ENCODE measurements at places on chromosomes 4 and X.
A peak's percentile ranks its signal among the peaks of the same experiment; 100 is the strongest.

- DNase-seq: no peak
Observed at GRCh38 chr4:166823126-166823525, 411.2 kb downstream of the SPOCK3 start.

DNA sequence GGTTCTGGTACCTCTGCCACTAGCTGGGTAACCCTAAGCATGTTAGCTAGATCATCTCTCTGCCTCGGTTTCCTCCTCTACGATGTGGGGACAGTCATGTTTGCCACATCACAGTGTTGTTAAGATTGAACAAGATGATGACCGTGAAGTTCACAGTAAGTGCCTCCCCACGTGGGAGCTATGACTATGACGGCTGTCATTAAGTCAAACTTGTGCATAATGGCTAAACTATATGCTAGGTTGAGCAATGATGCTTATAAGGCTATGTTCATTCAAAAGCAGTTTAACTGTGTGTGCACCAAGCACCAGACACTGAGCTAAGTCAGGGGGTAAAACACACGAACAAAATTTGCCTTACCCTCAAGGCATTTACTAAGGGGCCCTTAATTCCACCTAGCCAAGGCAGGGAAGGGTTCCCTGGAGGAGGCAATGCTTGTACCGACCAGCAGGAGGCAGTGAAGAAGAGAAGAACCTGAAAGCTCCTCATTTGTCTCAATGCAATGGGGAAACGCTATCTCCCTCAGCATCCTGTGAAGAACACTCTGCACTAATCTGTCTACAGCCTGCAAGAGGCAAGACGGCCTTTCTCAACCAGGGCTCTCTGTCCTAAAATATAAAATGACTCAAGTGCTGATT, 52.9 kb downstream of the MAP7D2 start:
- DNase-seq: no peak

DNA sequence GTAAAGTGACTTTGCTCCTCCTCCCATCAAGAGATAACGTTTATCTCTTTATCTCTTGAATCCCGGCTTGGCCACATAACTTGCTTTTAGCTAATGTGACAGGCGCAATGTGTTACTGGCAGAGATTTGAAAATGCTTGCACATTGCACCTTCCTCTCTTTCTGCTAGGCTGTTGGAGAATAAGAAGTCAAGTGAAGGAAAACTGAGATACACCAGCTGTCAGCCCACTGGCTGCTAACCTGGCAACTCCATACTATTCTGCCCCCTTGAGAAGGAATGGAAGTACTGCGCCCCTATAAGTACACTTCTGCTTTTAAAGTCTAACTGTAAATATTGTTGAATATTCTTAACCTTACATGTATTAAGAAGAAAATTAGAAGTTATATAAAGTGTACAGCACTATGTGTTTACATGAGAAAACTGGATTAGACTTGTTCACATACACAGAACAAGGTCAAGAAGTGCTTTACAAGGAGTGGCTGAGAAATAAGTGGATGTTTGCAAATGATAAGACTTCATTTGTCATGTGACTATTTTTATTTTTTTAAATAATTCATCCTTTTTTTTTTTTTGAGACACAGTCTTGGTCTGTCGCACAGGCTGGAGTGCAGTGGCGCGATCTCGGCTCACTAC, 424.5 kb upstream of the CTSO start:
- peak; percentile 32 for DNase-seq

GRCh38 chr4:125464146-125464545, 149.4 kb downstream of the FAT4 start:
- DNase-seq: no peak

- no peak for DNase-seq
Observed at GRCh38 chrX:121642415-121642814, 595.0 kb downstream of the GLUD2 start.

DNA sequence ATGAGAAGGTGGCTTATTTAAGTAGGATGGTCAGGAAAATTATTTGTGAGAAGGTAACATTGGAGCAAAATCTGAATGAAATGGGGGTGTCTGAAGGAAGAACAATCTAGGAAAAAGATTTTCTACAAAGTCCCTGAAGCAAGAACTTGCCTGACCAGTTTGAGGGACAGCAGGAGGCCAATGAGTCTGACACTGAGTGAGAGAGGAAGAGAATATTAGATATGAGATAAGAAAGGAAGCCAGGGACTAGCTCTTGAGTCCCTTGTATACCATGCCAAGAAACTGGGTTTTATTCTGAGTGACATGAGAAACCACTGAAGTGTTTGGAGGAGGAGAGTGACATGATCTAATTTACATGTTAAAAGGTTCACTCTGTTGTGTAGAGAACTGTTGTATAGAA, 1478.9 kb downstream of the RPA4 start:
- DNase-seq: no peak

GRCh38 chr4:61251129-61251528, 51.0 kb downstream of the ADGRL3 start:
- DNase-seq: no peak

DNA sequence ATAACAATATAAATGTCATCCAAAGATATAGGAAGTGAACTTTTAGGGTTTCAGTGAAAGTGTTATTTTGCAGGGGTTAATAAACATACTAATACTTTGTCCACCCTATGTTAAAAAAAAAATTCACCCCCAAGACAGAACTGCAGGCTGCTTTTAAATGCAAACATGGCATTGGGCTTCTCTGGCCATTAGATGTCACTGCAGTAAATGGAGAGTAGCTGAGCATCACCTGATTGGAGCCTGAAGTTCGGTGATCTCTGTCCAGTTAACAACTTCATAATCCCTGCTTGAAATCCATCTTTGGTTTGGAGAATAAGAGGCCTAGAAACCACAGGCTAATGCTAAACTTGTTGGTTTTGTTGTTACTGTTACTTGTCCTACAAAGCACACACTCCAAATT, 18.7 kb downstream of the SLC25A43 start:
- no peak for DNase-seq

GRCh38 chr4:13483136-13483767, 888 bp downstream of the RAB28 start:
- DNase-seq: no peak

- DNase-seq: no peak
Observed at GRCh38 chr4:60992037-60992436, 208.1 kb upstream of the ADGRL3 start.

DNA sequence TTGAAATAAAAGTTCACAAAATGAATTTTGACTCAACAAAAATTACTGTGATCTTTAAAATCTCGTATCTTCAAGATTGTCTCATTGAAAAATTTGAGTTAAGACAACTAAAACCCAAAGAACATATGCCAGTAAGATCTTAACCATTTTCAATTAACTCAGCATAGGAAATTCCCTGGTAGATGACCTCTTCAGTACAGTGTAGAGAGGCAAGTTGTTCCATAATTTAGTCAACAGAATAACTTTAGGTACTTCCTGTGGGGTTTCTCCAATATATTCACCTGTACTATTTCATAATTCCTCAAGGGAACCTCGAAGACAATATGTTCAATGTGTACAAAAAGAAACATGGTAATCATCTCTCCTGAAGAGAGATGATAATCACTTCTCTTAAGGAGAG, 145.3 kb downstream of the COL25A1 start:
- DNase-seq: no peak

DNA sequence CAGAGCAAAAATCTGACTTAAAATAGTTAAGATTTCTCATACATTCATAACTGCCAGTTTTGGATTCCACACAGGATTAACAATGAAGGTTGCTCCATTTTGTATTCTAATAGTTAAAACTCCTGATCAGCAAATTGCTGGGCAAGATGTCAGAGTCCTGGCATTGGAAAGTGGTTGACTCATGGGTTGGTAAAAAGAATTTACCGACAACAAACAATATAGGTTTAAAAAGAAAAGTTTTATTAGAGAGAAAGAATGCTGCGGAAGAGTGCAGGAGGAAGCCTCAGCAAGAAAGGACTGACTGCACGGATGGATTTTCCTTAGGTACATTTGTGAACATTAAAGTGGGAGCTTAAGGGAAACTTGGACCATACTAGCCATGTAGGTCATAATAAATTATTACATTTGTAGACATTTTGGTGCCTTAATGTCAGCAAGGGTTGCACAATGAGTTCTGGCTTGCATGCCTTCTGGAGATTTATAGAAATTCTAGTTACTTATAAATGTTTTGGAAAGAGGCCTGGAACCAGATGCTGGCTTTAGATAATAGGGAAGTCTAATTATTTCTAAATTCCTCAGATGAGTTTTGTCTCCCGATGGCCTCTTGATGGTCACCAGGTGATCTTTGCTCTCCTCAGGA, 25.4 kb upstream of the IL2 start:
- DNase-seq: no peak

DNA sequence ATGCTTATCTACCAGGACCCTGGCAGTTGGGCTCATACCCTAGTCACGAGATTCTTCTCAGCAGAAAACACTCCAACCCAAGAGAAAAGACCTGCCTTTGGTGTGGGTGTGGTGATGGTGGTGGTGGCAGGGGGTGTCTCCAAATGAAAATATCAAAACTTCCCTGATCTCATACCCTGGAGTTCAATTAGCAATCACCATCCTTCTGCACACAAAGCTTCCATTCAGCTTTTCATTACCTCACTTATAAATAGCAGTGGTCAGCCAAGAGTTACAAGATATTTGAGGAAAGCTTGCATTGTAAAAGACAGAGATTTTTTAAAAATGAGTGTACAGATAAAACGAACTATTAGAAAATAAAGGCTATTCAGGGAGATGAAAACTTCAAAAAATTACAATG, 580.8 kb upstream of the MAGEB2 start:
- DNase-seq: no peak

- no peak for DNase-seq
Observed at GRCh38 chr4:79927931-79928330, 145.1 kb downstream of the ANTXR2 start.

- no peak for DNase-seq
Observed at GRCh38 chrX:7109838-7110793, 37.4 kb upstream of the STS start.

- peak; percentile 11 for DNase-seq
Observed at GRCh38 chrX:16023790-16024734, 99.3 kb upstream of the GRPR start.

GRCh38 chr4:86359944-86360478, at the start of gene MAPK10:
TSS of gene MAPK10 (minus strand) at chr4:86360053.
- DNase-seq: no peak

GRCh38 chrX:152902502-152902820, 4.6 kb downstream of the ZNF185 start:
- DNase-seq: no peak

- DNase-seq: no peak
Observed at GRCh38 chr4:3241898-3242524, 6.9 kb upstream of the MSANTD1 start.

DNA sequence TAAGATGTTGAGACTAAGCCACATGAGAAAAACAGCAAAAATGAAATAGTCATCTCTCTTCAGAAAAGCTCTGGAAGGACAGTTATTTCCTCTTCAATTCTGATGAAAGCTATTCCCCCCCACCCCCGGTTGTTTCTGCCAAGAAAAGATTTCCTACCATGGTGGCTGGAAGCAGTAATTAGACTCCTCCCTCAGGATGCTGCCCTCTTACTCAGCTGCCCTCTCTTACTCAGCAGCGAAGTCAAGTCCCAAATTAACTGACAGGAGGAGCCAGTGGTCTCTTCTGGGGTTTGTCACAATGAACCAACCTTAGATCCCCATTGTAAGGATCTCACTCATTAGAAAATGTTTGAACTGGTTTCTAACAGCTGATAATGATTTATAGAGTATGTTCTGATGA, 38.0 kb downstream of the GPM6B start:
- no peak for DNase-seq

- no peak for DNase-seq
Observed at GRCh38 chr4:185797018-185797417, 15.0 kb downstream of the SORBS2 start.
